Chondrocyte (in vitro differentiated cells): ENCODE measurements at places on chromosomes 2 and 18.

DNA sequence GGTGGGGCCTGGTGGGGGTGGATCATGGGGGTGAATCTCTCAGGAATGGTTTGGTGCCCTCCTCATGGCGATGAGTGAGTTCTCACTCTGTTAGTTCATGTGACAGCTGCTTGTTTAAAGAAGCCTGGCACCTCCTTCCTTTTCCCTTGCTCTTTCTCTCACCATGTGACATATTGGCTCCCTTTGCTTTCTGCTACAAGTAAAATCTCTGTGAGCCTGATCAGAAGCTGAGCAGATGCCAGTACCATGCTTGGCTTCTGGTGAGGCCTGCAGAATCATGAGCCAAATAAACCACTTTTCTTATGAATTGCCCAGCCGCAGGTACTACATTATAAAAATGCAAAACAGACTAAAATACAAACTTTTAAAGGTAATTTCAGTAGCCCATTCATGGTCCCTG, 73.4 kb upstream of the TEX51 start:
- no peak for DNase-seq

DNA sequence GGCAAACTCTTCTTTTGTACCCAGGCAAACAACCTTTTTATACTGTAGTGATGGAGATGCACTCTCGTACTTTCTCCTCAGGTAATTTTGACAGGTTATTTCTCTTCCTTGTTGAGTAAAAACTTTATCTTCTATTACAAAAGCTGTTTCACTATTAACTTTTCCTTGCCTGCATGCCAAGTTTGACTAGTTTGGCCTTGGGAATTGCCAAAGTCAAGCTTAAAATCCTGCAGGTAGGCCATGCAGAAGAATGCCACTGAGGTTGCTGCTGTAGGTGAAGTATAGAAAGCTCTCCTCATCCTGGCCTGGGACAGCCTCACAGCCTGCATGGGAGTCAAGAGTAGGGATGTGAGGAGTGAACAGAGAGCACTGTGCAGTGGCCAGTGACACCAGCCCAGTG, 1293.5 kb upstream of the CHAC2 start:
- DNase-seq, result no peak

- peak; percentile 40 for DNase-seq
Observed at GRCh38 chr2:120892967-120893667, 157.4 kb downstream of the GLI2 start.

DNA sequence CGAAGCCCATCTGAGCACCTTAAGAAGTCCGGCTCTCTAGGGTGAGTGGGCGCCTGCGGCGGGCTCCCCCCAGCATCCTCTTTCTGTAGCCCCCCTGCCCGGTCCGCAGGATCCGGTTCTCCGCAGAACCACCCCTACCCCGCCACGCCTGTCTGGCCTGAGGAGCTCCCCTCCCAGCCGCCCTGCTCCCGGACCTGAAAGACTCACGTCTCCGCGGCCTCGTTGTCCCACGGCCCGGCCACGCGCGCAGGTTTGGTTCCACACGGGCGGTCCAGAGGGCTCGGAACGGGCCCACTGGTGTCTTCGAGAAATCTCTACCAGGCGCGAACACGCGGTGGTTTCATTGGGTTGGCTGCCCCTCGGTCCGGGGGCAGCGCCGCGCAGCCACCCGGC, 237 bp downstream of the SLC39A6 start:
- DNase-seq, result no peak

DNA sequence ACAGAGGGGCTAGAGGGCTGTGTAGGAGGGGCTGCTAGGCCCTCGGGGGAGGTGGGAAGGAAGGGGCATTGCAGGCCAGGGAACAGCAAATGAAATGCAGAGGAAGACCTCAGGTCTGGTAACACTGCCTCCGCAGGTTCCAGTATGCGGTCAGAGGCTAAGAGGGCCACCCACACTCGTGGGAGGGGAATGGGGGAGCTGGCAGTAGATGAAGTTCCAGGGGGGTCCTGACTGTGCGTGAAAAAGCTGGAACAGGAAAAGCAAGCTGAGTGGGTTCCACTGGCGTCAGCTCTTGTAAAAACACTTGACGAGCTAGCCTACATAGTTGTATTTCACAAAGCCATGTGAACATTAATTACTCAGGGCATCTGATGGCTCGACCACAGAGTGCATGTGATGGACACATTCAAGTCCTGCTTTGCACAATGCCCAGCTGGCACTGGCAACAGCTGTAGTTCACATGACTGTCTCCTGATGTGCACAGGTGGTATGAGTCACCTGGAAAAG, 29.0 kb upstream of the PTPN4 start:
- DNase-seq, result no peak

DNA sequence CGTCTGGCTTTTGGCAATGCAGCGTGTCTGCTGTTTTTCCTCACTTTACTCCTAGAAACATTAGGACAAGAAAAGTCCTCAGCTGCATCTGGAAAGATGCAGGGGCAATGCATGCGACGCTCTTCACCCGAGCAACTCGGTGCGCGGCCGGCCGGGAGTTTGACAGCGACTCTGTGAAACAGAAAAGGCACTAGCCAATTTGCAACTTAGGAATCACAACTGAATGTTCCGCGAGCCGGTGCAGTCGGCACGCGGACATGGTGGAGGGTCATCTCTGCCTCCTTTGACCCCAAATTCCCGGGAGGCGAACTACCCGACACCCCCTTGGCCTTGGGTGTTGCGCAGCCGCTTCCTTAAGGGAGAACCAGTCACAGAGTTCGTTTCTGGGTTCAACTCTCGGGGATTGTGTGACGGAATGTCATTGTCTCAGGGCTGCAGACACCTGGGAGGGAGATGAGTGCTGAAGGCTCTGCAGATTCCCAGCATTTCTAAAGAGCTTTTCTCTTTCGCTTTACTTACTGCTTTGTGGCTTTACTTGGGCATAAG, 9.8 kb downstream of the NR4A2 start:
- DNase-seq, result peak; percentile 57
